ENCODE measurements at places on chromosomes 12 and 14.

GRCh38 chr12:107330831-107331431 is 237.6 kb upstream of the CRY1 start:
- no peak for DNase-seq

- no peak for DNase-seq
Observed at GRCh38 chr14:90717916-90718315, 98.3 kb downstream of the TTC7B start.

- DNase-seq = no peak
Observed at GRCh38 chr14:72781561-72782508, 112.1 kb downstream of the DPF3 start.

GRCh38 chr12:132407451-132407961 is 78.1 kb upstream of the GALNT9 start:
- DNase-seq = no peak

DNA sequence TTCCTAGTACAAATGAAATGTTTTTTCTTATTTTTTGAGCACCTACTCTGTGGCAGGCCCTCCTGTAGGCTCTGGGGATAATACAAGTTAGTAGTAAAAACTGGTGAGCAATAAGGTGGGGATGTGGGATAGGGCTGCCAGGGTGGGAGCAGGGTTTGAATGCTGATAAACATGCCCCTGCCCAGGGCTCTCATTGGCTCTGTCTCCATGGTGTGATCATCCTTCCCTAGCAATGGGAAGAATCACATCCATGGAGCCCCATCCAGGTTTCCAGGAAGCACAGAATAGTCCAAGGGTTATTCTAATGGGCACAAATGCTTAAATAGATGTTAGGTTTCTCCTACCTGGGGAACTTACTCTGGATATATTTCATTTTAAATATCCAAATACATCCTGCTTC is 45.5 kb downstream of the GIT2 start:
- DNase-seq = no peak

GRCh38 chr12:121652767-121653497 is 16.5 kb downstream of the MORN3 start:
- no peak for DNase-seq

DNA sequence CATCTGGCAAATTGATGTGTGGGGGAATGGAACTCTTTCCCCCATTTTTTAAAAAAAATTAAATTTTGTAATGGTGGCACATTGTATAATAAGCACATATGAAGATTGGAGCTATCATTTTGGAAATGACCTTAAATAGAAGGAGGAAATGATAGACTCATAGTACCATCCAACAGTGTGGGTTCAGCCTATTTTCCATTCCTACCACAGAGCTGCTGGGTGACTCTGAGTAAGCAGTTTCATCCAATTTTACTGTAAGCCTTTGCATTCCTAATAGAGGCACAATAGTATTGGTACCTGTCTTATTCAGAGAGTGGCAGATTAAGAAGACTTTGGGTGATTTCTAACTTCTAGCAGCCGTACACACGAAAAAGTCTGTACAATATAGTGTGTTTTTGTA is 304.5 kb downstream of the RAD51B start:
- DNase-seq = no peak

GRCh38 chr12:109952873-109953272 is 43.3 kb downstream of the GIT2 start:
- DNase-seq = no peak

DNA sequence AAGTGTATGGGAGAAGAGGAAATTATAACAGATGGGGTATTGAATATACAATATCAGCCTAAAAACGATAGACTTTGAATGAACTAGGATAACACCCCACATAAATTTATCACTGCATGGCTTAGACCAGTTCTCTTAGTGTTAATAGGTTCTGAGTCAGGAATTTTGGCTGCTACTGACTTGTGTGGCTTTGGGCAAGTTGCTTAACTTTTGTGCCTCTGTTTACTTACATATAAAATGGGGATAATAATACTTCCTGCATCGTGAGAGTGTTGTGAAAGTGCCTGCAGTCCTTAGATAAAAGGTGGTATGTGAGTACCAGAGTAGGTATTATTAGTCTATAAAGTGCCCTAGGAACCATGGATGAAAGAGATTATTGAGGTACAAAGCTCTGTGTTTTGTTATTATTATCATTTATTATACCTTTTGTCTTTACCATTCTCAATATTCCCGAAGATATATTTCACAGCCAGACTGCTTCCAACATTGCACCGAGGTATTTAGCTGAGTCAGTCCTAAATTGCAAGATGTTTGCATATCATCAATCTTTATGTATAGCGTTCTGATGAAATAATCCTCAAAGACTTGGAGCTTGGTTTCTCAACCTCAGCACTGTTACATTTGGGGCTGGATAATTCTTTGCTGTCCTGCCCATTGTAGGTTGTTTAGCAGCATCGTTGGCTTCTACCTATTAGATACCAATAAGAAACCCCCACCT is 2.3 kb upstream of the PAWR start:
- DNase-seq = no peak

- DNase-seq = no peak
Observed at GRCh38 chr12:112627851-112628250, 163.7 kb upstream of the RPH3A start.

GRCh38 chr12:58487678-58488161 is 432.6 kb downstream of the LRIG3 start:
- no peak for DNase-seq

- no peak for DNase-seq
Observed at GRCh38 chr12:2582631-2583030, 212.1 kb upstream of the FKBP4 start.

DNA sequence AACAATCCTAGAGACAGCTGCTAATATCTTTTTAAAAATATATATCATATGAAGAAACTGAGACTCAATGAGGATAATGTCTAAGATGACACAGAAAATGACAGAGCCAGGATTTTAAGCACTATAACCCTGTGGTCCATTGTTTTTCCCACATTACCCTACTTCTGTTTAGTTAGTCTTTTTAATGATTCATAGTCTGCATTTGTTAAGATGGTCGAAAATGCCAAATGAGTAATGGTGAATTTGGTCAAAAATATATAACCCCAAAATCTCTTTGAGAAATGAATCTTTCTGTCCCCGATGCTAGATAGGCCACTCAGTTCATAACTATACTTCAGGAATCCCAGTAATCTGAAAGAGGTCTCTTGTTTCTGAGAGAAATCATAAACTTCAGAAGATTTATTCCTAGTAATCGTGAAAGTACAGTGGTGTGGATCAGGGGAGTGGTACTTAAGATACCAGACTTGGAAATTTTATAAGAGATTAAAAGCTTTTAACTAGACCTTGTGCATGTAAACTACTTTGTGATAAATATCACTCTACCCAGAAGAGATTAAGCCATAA is 10.8 kb downstream of the RTRAF start:
- no peak for DNase-seq

GRCh38 chr12:77120156-77121085 is 55.1 kb upstream of the E2F7 start:
- no peak for DNase-seq

GRCh38 chr14:56170877-56171422 is 52.7 kb downstream of the PELI2 start:
- no peak for DNase-seq

- no peak for DNase-seq
Observed at GRCh38 chr12:99911081-99911480, 73.7 kb downstream of the ANKS1B start.

- DNase-seq = no peak
Observed at GRCh38 chr14:75098682-75099081, 28.2 kb downstream of the NEK9 start.

GRCh38 chr14:58353516-58354299 is 42.0 kb upstream of the TOMM20L start:
- no peak for DNase-seq

DNA sequence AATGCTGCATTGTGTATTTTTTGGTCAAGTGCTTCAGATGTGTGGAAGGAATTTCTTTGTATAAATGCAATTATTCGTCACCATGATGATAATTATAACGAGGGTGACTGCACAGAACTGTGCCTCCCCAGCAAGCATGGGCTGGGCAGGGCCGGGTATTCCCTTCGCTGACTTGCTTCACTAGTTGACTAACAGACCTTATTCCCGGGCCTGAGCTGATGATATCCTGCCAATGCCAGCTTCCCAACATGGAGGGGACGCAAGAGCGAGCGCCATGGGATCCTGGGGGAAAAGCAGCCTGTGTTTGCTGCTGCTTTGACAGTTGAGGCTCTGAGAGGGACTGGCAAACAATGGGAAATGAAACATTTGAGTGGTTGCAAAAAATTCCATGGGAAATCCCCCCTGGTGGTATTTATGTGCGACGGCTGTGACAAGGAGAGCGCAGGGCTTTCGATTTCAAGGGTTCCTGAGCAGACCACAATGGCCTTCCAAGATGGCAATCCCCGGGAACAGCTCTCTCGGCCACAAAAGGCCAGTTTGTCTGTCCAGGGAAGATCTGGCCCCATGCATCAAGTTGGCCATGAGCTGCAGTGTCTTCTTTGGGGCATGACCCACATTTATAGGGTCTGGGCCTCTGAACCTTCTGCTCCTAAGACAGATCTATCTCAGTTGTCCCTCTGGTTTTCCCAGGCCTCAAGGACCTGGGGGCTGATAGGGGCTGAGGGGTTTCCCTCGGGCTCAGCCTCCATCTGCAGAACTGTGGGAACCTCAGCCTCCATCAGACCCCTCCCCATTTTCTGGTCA is 21.9 kb upstream of the MAP1LC3B2 start:
- no peak for DNase-seq

GRCh38 chr14:36553656-36554260 is 28.7 kb downstream of the NKX2-8 start:
- no peak for DNase-seq

- no peak for DNase-seq
Observed at GRCh38 chr14:104403421-104404220, 175.9 kb upstream of the C14orf180 start.

GRCh38 chr12:116609319-116610114 is 50.3 kb downstream of the MAP1LC3B2 start:
- DNase-seq = no peak

DNA sequence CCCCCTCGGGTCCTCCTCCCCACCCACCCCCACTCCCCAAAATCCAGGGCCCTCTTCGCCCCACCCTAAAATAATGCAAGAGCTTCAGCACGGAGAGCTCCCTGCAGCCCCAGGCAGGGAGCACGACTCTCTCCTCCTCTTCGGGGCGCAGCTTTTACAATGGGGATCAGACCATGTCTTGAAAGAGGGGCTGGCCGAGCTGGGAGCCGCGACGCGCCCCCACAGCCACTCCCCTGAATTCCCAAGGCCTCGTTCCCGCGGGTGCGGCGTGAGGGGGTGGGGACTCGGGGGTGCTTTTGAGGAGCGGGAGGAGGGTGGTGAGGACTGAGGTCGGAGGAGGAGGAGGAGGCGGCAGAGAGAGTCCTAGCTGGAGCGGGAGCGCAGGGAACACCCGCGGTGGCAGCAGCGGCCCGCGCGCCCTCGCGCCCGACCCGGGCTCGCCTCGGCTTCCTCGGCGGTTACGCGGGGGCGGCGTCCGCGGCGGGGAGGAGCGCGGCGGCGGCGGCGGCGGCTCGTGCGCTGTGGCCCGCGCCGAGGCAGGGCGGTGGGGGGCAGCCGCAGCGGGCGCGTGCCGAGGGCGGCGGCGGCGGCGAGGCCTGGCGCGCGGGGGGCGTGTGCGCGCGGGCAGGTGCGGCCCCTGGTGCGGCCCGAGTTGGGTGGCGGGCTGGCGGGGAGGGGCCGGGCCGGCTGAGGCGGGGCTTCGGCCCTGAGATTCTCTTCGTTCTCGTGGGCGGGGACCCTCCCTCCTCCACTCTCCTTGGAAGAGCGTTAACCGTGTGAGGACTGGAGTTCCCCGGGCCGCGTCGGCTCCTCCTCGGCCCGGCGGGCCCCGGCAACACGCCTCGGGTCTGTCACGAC is at the start of gene ANKS1B:
TSS of gene ANKS1B (minus strand) at position 666 of the 858 bp plus-strand sequence. CDS start 699 bp downstream, outside the sequence.
- no peak for DNase-seq

- DNase-seq = no peak
Observed at GRCh38 chr14:69270795-69271708, 11.1 kb downstream of the GALNT16 start.

DNA sequence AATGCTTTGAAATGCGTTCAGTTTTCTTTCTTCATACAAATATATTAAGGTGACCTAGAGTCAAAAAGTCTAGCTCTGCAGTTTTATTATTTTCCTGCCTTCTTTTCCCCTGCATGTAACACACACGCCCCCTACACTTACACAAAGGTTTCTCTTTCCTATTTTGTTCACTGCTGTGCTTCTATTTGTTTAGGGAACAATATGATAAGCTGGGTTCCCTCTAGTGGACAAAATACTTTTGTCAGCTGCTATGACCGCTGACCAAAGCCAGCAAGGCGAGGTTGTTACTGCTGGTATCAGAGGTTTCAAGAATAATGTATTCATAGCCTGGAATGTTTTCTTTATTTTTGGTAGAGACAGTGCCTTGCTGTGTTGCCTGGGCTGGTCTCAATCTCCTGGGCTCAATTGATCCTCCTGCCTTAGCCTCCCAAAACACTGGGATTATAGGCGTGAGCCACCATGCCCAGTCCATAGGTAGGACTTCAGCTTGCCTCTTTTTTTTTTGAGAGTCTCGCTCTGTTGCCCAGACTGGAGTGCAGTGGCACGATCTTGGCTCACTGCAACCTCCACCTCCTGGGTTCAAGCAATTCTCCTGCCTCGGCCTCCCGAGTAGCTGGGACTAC is 33.4 kb downstream of the FNTB start:
- DNase-seq = no peak

DNA sequence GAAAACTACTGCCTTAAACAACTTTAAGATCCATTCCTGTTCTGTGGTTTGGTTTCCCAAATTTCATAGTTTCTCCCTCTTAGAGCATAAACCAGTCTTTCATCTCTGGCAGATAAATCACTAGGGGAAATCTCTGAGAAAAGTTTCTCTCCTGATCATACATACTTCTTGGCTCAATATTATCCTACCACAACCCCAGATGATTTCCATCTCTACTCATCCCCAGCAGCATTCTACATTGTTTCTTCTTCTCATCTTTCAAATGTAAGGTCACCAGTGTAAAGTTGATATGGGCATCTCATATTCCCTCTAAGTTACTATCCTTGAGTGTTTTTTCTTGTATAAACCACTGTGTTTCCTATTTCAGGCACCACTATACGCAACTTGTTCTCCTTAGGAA is 45.9 kb upstream of the PLEKHG7 start:
- no peak for DNase-seq

- DNase-seq = no peak
Observed at GRCh38 chr14:88746052-88746451, 46.7 kb downstream of the EML5 start.

DNA sequence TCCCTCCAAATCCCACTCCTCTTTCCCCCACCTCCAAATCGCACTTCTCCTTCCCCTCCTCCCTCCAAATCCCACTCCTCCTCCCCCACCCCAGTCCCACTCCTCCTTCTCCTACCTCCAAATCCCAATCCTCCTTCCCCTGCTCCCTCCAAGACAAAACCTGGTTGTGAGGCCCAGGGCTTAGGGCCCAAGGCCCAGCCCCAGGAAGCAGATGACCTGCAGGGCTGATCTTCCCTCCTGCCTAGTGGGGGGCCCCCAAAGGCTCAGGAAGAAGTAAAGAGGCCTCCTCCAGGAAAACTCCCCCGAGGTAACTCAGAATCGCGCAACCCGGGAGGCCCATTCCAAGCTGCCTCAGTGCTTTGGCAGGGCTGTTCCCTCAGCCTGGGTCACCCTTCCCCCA is 34.4 kb downstream of the NCOR2 start:
- no peak for DNase-seq

Measured in activated gamma-delta T cell treated with anti-CD3 and anti-CD28 coated beads, Interleukin-2, amount 50 U/mL, for 16 hours (primary cell).